Left kidney (tissue), 8 donors: ENCODE measurements at places on chromosomes 5 and 9. TPM values are rescaled to one million over a fixed set of nuclear protein-coding genes. Genes with fewer than 3 reads are reported as not detected.

DNA sequence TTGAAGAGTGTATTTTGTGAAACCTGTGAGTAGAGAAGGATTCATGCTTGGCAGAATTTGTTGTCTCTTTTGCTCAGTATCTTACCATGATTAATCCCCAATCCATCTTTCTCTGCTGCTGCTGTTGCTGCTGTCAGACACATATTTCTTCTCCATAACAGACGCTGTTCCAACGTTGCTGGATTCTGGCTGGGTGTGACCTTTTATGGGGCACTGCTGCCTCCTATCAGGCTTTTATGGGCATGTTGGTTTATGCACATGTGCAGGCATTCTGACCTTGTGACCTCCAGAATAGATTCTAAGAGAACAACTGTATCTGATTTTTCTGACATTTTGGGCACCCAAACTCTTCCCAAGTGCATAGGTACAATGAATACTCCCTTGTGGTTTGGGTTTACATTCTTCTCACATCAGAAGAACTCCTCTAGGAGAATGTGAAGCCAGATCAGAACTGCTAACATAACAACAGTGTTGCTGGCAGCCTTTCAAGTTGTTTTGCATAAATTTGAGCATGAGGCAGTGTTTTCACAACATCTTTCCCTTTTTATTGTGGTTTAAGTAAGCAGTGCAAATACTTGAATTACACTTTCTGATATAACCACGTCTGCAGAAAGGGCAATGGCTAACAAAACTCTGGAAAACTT lies 9.2 kb upstream of the ISL1 start:
- DNase-seq, result no peak

GRCh38 chr5:61279725-61280124 lies 52.3 kb upstream of the ZSWIM6 start:
- no peak for DNase-seq

The IFNA21 gene
- polyA plus RNA-seq, result not detected

The MEF2C gene
- 42.4 TPM for polyA plus RNA-seq

The IL5 gene
- 0.53 TPM for polyA plus RNA-seq

- no peak for DNase-seq
Observed at GRCh38 chr9:132046456-132046855, 33.2 kb downstream of the MED27 start.

- no peak for DNase-seq
Observed at GRCh38 chr5:17910318-17910717, 276.1 kb downstream of the TAF11L14 start.

The TLR4 gene
- 9.4 TPM for polyA plus RNA-seq

DNA sequence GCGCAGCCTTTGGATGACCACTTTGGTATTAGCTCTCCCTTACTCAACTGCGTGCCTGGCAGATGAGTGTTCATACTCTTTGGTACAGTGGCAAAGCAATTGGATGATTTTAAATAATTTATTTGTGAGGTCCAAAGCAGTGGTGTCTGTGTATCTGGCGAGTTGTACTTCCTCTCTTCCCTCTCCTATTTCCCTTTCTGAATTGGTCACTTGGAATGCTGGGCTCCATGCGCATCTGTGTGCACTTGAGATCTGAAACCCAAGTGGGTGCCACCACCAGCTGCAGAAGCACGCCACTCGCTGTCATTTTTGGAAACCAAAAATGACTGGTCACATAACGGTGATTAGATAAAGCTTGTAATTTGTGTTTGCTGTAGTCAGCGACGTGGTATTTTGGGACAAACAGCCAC lies 386.0 kb upstream of the KLF4 start:
- DNase-seq, result no peak

DNA sequence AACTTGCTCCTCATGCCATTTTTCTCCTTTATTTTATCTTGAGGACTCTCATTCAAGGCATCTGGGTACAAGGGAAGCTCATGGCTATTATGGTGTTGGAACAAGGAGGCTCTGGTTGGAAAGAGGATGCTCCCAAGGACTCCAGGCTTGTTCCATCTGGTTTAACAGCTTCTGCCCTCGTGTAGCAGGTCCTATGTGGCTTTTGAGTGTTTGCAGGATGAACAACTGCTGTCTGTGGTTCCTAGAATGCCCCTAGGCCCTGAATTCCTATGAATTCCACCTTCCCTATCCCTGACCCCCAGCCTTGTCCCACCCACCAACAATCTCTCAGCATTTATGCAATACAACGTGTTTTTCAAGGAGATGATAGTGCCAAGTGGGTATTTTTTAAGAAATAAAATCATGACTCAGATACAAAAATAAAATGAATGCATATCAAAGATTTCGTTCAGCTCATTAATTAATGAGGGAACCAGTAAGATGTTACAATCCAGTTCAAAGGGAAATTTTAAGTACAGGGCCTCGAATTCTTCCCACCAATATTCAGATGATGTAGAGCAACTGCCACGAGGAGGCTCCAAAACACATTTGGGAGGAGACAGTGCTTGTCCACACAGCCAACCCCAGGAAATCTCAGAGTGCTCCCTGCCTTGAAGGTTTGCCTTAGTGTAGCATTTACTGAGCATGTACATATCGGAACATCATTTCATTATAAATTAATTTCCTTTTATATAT lies 182.0 kb downstream of the MUSK start:
- DNase-seq, result no peak

GRCh38 chr5:148986636-148987035 lies 76.2 kb downstream of the SH3TC2 start:
- no peak for DNase-seq

The SLC6A19 gene
- polyA plus RNA-seq, result 67.4 TPM

The SLC45A2 gene
- polyA plus RNA-seq, result 1.0 TPM

The GPX8 gene
- polyA plus RNA-seq, result 90.2 TPM

DNA sequence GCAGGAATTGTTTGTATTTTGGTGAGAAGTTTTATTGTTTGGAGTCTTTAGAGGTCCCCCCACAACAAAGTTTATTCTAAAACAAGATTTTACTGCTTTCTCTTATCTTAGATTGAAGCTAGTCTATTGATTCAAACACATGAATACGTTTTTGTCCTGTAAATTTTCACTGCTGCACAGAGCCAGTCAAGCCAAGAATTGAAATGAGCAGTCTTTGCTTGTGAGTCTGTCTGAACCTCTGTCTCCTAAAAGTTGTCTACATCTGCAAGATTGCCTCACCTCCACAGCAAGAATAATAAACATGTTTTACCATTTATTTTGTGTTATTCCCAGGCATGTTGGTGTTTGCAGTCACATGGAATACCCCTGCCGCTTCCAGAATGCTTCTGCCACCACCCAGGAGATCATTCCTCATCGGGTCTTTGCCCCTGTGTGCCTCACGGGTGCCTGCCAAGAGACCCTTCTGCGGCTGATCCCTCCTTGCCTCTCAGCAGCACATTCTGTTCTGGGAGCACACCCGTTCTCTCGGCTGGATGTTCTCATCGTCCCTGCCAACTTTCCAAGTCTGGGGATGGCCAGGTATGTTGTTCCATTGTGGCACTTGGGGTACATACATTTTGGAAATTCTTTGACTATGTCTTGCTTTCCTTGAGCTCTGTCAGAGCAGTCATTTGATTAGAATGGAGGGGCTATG lies 74.1 kb downstream of the AOPEP start:
- no peak for DNase-seq

DNA sequence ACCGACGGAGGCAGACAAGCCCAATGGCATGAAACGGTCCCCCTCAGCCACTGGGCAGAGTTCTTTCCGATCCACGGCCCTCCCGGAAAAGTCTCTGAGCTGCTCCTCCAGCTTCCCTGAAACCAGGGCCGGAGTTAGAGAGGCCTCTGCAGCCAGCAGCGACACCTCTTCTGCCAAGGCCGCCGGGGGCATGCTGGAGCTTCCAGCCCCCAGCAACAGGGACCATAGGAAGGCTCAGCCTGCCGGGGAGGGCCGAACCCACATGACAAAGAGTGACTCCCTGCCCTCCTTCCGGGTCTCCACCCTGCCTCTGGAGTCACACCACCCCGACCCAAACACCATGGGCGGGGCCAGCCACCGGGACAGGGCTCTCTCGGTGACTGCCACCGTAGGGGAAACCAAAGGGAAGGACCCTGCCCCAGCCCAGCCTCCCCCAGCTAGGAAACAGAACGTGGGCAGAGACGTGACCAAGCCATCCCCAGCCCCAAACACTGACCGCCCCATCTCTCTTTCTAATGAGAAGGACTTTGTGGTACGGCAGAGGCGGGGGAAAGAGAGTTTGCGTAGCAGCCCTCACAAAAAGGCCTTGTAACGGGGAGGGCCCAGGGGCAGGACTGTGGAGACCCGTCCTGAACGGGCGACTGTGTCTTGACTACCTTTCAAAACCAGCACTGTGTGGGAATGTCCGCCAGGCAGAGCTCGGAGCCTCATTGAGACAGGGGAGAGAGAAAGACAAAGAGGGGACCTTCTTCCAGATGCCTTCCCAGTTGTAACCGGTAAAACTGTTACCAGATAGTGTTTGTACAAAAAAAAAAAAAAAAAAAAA lies 29.9 kb downstream of the CD180 start:
- no peak for DNase-seq

The BTNL8 gene
- 0.65 TPM for polyA plus RNA-seq

GRCh38 chr9:105392531-105392930 lies 55.3 kb upstream of the FSD1L start:
- DNase-seq, result no peak

GRCh38 chr5:88808153-88808552 lies 74.8 kb downstream of the MEF2C start:
- no peak for DNase-seq

The CXCL14 gene
- 23.0 TPM for polyA plus RNA-seq

The IRX2 gene
- 23.7 TPM for polyA plus RNA-seq

The IL4 gene
- polyA plus RNA-seq, result 0.57 TPM

- peak; percentile 38 for DNase-seq
Observed at GRCh38 chr5:144142139-144142823, 28.2 kb downstream of the YIPF5 start.

- DNase-seq, result no peak
Observed at GRCh38 chr5:81756016-81756415, 5.1 kb upstream of the SSBP2 start.

GRCh38 chr5:135324160-135324559 lies 74.9 kb downstream of the MACROH2A1 start:
- no peak for DNase-seq

The LRRC14B gene
- polyA plus RNA-seq, result not detected

DNA sequence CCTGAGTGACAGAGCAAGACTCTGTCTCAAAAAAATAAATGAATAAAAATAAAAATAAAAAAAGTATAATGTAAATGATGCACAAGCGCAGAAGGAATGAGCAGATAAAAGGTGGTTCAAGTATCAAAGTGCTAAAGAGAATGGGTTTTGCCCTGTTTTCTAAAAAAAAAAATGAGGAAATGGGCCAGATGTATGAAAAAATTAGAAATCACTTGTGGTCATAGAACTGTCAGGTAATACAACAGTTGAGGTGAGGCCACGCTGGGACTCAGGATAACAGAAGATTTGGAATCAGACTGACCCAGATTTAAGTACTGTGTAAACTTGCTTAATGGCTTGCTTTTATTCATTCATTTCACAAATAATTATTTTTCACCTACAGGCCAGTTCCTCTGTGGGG lies 69.8 kb downstream of the MAPKAP1 start:
- DNase-seq, result no peak

GRCh38 chr9:92895812-92896436 lies 18.1 kb upstream of the ZNF484 start:
- DNase-seq, result no peak

GRCh38 chr5:60672693-60673264 lies 27.2 kb downstream of the DEPDC1B start:
- DNase-seq, result no peak

GRCh38 chr9:33106827-33107621 lies 30.6 kb upstream of the SMU1 start:
- peak; percentile 25 for DNase-seq

The PCDHB12 gene
- polyA plus RNA-seq, result 4.6 TPM

DNA sequence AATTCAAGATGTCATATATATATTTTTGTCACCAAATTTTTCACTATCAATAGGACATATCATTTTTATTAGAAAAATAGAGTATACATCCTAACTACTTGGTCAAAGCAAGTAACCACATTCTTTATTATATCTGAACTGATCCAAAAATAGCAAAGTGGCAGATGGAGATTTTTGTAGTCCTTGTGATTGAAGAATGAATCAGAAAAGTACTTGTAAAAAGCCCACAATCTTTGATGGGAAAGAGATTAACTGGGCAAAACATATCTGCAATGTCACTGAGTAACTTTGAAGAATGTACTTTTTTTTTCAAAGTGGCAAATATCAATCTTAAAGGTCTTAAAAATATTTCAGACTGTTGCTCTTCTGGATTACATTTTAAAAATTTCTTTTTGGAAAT lies 1040.6 kb upstream of the SEMA6A start:
- DNase-seq, result no peak

- DNase-seq, result no peak
Observed at GRCh38 chr9:113436728-113437515, 26.4 kb downstream of the C9orf43 start.

- no peak for DNase-seq
Observed at GRCh38 chr5:173743641-173744343, 127.3 kb upstream of the BOD1 start.

The GLRA1 gene
- polyA plus RNA-seq, result 0.13 TPM

DNA sequence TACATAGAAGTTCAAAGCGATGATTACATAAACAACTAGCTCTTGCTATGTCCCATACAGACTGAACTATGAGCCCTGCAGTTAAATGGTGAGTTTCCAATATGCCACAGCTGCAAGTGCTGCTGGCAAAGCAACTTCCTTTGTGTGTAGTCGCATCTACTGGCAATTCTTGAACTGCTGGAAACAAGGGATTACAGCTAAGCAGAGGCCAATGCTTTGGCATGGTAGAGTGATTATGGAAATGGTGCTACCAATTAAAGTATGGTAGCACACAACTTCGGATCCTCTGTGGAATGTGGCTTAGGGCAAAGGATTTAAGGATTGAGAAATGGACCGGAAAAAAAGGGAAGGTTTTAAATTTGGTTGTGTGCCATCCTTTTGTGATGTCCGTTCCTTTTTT lies 856.6 kb downstream of the MAT2B start:
- DNase-seq, result no peak

DNA sequence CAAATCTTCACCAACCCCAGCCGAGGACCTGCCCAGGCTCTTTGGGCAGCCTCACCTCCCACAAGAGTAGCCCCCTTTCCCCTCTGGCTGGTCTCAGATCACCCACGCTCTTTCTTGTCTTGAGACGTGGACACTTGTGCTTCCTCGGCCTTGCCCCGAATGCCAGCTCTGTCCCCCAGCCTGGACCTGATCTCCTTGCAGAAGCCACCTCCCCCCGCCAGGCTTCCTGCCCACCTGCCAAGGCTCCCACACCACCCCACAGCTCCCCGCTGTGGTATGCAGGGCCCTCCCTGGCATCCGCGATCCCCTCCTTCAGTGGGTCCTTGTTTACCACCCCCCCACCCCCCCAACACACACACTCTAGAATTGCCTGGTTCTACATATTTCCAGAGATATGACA lies 133.7 kb downstream of the ROR2 start:
- DNase-seq, result no peak

The CXXC5 gene
- polyA plus RNA-seq, result 191 TPM

GRCh38 chr5:73119451-73120157 lies 771 bp upstream of the TMEM171 start:
- no peak for DNase-seq
